ENCODE measurements at places on chromosomes 7 and 10. TPM values are rescaled to one million over a fixed set of nuclear protein-coding genes. Genes with fewer than 3 reads are reported as not detected.

COL26A1 gene
- 47.0 TPM for total RNA-seq

MYO3A gene
- total RNA-seq, result 33.9 TPM

HOXA2 gene
- total RNA-seq, result not detected

GRCh38 chr10:83680470-83680891 is 458.8 kb upstream of the GHITM start:
- no peaks in the 10 kb centered on the region for H3K27me3 ChIP-seq
- DNase-seq, result no peak
- H3K36me3 ChIP-seq, result no peaks in the 10 kb centered on the region
- H3K4me3 ChIP-seq, result no peak overlapping the region
- H3K4me1 ChIP-seq, result peaks cover 25% of the 10 kb centered on the region
- no peak overlapping the region for H3K27ac ChIP-seq

DNA sequence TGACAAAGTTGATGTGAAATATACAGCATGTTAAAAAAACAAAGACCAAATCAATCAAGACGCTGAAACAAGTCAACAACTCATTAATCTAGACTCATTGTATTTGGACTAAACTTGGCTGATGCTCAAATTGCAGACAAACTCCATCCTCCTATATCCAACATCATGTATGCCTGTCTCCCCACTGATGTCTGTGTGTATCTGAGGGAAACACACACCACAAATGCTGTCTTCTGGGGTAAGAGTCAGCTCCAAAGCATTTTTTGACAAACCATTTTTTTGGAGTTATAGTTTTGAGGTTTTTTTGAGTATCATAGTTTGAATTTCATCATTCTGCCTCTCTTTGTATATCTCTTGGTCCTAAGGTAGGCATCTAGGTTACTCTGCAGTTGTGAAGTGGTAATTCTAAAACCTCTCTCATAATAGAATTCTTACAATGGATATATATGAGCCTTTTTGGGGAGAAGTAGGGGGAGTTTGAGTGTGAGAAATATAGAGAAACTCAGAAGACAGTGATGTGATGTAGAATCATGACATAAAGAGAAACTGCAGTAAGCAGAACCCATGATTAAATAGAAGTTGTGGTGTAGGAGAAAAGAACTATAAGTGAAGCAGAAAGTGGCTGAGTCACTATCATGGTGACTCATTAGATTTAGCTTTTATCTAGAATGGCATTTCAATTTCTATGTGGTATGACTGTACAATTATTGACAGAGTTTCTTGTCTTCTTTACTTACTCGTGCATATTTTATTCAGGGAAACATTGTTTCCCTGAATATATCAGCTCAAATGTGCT is 1531.1 kb upstream of the LRRTM3 start:
- H3K27ac ChIP-seq, result no peak overlapping the region
- DNase-seq, result no peak
- no peaks in the 10 kb centered on the region for H3K27me3 ChIP-seq
- no peaks in the 10 kb centered on the region for H3K36me3 ChIP-seq

DNA sequence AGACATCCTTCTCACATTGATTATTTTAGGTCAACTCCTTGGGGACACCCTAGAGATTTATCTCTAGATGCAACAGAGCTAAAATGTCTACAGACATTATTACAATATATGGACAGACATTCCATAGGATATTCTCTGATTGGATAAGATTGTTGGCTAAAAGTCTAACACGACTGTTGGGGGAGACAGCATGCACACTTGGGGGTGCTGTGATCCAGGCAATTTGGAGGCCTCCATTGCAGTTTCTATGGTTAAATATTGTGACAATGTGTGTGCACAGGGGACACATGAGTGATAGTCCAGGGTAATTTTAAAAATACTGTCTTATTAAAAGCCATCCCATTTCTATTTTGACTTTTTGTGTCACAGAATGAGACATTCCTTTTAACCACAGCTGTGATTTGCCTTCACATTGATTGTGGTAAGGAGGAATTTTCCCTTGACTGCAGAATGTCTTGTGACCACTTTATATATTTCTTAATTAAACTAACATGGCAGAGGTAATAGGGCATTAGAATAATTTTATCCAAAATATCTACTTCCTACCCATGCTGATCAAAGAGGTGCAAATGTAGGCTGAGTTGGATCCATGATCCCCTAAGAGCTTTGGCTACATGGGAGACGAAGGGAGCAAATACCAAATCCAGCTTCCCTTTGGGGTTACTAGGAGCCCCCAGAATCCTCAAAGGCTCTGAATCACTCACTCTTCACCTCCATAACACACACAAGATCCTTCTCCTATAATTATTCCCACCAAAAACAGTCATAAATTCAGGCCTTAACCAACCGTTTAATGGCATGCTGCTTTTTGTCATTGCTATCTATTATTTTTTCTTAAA is 7.3 kb downstream of the TFPI2 start:
- H3K27ac ChIP-seq, result no peak overlapping the region
- no peak for DNase-seq
- H3K36me3 ChIP-seq, result no peaks in the 10 kb centered on the region
- H3K27me3 ChIP-seq, result peaks cover 3% of the 10 kb centered on the region
- H3K4me1 ChIP-seq, result no peaks in the 10 kb centered on the region
- no peak overlapping the region for H3K4me3 ChIP-seq

DNA sequence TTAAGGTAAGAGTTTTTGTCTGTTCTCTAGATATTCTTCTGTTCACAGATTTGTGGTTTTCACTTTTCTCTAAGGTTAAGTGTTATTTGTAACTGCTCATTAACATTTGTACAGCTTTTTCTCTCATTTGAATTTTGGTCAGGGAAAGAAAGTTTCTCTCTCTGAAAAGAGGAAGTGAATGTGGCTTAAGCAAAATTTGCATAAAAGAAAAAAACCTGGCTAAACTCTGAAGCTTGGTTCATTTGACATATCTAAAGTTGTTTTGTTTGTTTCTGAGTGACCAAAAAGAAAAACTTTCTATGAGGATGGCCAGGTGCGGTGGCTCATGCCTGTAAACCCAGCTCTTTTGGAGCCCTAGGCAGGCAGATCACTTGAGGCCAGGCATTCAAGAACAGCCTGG is 22.0 kb upstream of the SLC26A4 start:
- H3K27ac ChIP-seq, result no peak overlapping the region
- no peak for DNase-seq
- no peaks in the 10 kb centered on the region for H3K4me1 ChIP-seq
- no peak overlapping the region for H3K4me3 ChIP-seq
- H3K36me3 ChIP-seq, result no peaks in the 10 kb centered on the region

- H3K36me3 ChIP-seq, result no peaks in the 10 kb centered on the region
- H3K4me1 ChIP-seq, result no peaks in the 10 kb centered on the region
- no peak for DNase-seq
These were observed 1027.8 kb upstream of the PHF14 start for GRCh38 chr7:9945857-9946256.

- no peak for DNase-seq
- no peak overlapping the region for H3K4me3 ChIP-seq
- H3K27me3 ChIP-seq, result no peaks in the 10 kb centered on the region
- H3K4me1 ChIP-seq, result no peaks in the 10 kb centered on the region
- H3K27ac ChIP-seq, result no peak overlapping the region
- no peaks in the 10 kb centered on the region for H3K36me3 ChIP-seq
These were observed 22.5 kb downstream of the CEP41 start for GRCh38 chr7:130418306-130418705.

DNA sequence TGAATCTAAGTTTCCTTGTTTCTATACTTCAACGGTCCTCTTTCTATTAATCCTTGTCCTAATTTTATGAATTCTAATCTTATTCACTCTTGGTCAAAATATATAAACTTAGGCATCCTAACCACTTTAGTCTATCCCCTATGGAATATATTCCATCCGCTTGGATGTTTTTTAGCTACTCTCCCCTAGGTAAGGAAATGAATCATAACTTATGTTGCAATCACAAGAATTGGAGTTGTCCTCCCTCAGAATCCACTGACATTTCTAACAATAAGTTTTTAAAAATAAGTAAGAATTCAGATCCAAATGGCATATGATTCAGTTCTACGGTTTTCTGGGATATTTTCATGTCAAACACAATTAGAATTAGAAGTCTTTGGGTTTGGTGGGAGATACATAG is 1081.6 kb downstream of the SORCS1 start:
- H3K36me3 ChIP-seq, result no peaks in the 10 kb centered on the region
- no peak overlapping the region for H3K27ac ChIP-seq
- H3K27me3 ChIP-seq, result no peaks in the 10 kb centered on the region
- no peak overlapping the region for H3K4me3 ChIP-seq
- DNase-seq, result no peak

All from endodermal cell (in vitro differentiated cells).